ENCODE measurements at places on chromosomes 2 and 18.

DNA sequence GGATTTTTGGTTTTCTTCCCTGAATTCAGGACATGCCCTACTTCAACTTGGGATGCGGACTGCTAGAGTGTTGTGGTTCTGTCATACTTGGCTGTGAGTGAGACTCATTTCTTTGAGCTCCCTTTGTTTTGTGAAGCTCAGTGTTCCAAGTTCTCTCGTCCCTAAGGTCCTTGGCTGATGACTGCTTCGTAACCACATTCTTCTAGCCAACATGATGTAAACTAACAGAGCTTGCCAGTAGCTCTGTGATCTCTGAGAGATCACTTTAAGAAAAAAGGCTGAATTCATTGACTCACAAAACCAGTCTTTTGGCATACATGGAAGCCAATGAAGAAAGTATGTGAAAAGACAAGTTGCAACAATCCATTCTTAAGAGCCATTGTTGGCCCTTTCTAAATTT is 96.9 kb upstream of the MSTN start:
- DNase-seq: no peak

GRCh38 chr2:207337234-207338219 is 171.8 kb upstream of the KLF7 start:
- DNase-seq: no peak

- DNase-seq: no peak
These were observed 22.4 kb downstream of the TWIST2 start for GRCh38 chr2:238870261-238870660.

DNA sequence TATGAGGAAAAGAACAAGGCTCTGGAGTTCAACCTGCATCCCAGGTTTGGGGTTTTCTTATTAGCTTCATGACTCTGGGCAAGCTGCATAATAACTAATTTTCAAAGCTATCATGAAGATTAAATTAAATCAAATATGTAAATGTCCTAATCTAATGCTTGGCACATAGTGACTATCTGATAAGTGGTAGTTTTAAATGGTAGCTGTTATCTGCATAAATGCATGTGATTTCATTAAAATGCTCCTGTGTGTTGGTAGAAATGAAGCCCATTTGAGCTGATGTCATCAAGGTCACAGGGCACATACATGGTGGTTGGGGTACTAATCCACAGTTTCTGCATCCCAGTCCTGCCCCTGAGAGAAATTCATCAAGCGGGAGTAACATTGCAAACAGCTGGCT is 428.8 kb downstream of the LRATD1 start:
- no peak for DNase-seq

GRCh38 chr2:9552219-9553178 is 3.1 kb downstream of the ADAM17 start:
- DNase-seq: no peak

DNA sequence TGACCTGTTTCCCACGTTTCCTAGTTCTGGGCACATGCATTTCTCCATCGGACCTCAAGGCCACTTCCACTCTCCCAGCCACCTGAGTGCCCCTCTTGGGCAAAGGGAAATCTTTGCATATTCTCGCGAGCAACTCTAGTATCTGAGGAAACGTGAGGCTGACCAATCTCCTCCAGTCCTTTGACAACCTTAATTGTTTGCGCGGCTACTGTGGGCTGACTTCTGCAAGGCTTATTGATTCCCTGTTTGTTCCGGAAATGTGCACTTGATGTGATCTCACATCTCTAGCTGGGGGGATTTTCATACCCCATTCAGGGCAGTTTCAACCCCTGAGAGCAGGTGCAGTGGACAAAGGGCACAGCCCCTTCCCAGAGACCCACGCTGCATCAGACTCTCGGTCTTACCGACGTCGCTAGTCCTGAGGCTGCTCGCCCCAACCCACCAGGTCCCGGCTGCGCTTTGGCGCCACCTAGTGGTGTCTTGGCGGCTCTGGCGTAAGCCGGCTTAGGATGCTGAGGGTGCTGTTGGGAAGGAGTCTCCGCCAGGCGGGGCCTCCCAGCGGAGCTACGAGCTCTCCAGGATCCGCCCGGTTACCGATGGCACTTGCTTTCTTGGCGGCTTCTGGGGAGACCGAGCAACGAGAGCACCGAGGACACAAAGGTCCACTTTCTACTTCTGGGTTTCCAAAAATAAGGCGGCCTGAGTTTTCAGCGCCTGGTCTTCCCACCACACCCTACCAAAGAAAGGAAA is 24.8 kb upstream of the SPR start:
- peak; percentile 74 for DNase-seq

- no peak for DNase-seq
These were observed 132.3 kb upstream of the PELI1 start for GRCh38 chr2:64276417-64277095.

GRCh38 chr18:63220903-63221302 is 98.7 kb downstream of the BCL2 start:
- no peak for DNase-seq

DNA sequence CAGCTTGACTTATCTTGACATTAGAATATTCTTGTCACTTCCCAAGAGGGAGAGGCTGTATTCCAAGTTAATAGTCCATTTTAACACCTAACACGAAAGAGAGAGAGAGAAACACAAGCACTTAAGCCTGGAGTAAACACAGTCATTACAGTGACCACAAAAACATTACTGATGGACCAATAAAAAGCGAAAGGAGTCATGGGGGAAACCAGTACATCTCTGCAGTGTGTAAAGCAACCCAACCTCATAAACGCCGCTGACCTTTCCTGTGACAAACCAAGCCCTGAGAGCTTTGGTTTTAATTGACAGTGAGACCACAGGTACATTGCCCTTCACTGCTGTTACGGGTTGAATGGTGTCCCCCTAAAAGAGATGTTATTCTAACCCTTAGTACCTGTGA is 78.3 kb downstream of the SMAD4 start:
- DNase-seq: no peak

DNA sequence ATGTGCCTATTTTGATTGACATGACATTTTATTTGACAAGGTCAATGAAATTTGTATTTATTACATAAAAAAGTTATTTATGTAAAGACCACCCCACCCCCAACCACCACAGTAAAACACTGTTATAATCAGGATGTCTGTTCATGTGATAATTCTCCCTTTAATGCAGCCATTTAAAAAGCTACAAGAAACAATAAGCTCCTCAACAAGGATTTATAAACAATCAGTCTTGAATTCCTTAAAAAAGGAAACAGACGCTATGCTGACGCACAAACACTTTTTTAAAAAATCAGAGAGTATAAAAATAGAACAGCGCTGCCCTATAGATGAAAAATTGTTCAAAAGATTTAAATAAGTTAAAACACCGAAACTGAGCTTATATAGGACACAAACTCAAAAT is 102.2 kb downstream of the SOS1 start:
- DNase-seq: no peak

GRCh38 chr2:147636886-147637285 is 207.9 kb upstream of the ACVR2A start:
- DNase-seq: no peak

DNA sequence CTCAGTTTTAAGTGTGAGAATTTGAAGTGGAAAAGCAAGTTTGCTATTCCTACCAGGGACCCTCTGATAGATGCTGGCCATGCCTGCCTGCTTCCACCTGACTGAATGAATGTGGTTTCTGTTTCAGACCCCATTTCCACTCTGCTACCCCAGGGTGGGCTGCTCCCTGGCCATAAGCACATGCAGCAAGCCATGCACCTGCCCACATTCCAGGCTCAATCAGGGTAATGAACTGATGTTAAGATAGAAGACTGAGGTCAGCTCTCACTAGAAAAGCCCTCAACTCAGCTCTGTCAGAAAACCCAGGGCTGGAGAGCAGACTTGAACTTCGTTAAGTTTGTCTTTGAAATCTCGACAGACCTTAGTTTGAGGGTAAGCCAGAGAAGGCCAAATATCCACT is 333.9 kb downstream of the CYRIA start:
- no peak for DNase-seq

GRCh38 chr2:164151522-164151921 is 415.7 kb upstream of the FIGN start:
- DNase-seq: no peak

All from NCI-H1436 treated with DMSO at 0.1 percent for 48 hours (cell line).